ENCODE measurements at places on chromosomes 16 and 17. TPM values are rescaled to one million over a fixed set of nuclear protein-coding genes. Genes with fewer than 3 reads are reported as not detected.

- no peak for DNase-seq
These were observed 76.7 kb upstream of the CBX4 start for GRCh38 chr17:79915850-79916430.

DNA sequence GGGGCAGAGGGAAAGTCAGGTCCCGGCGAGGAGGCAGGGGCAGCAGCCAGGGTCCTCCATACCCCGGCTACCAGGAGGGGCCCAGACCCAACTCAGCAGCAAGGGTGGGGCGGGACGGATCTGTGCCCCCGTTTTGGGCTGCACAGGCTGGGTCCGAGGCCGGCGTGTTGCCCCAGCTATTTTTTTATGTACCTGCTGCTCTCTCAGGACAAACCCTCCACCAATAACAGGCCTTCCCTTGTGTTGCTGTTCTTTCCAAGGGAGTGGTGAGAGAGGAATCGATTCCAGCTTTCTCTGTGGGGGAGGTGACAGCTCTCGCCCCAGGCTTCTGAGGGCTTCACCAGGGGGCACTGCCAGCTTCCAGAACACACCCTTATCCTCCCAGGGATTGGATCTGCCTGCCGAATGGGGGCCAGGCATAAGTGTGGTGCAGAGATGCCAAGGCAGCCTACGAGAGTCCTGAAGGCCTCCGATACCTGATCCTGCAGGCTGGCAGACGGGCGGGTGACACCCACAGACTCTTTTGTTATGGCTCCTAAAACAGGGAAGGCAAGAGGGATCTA lies 22.3 kb downstream of the RTN4RL1 start:
- no peak for DNase-seq

ATP2C2 gene
- total RNA-seq = under 0.01 TPM

- no peak for DNase-seq
These were observed 79.0 kb upstream of the CDC42EP4 start for GRCh38 chr17:73390851-73391250.

- DNase-seq = no peak
These were observed 8.3 kb downstream of the SNRNP25 start for GRCh38 chr16:61879-62281.

- DNase-seq = no peak
These were observed 1.7 kb downstream of the SMARCD2 start for GRCh38 chr17:63840591-63841349.

UTS2R gene
- not detected for total RNA-seq

DNA sequence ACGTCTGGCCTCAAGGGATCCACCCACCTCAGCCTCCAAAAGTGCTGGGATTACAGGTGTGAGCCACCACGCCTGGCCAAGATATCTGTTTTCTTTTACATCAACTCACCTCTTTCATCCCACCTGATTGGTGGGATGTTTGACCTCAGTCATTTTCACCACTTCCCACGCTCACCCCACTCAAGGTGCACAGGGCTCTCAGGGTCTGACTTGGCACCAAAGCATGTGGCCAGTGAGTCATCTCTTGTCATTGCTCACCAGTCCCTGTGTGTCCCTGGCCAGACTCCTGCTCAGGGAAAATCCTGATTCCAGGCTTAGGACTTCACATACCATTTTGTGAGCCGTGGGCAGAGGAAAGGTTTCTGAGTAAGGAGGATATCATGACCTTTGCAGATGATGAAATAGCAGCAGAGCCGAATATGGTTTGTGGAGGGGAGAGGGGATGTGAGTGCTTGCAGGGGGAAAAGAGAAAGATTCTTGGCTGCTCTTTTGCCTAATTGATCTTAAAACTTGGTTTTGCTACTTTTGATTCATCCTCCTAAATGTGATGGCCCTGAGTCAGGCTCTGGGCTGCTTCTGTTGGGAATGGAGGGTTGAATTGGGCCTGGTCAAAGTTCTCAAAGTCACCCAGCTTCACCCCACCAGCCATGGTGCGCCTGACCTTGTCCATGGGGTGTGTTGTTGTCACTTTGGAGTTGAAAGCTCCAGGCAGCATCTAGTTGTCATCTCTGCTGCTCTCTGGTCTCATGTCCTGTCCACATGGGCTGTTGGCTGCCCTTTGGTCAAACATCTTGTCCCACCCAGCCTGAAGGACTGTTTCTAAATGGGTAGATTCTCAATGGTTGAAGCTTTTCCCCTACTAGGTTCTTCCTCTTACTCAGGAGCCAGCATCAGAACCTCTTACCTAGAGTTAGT lies 6.0 kb upstream of the KCNH6 start:
- DNase-seq = no peak

DNA sequence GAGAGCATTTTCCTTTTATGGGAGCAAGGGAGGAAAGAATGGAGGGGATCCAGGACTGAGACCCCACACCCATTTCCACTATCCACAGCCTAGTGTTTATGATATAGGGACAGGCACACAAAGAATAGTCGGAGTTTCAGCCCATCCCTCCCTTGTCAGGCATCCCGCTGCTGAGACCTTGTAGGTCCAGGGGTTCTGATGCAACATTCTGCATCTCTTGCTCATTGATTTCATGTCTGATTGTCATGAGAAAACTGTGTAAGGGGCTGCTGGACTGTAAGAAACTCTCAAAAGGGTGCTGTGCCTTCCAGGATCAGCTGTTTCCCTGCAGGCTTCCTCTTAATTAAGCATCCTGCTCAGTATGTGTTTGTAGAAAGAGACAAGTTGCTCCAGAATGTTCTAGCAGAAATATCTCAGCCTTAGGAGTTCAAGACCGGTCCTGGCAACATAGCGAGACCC lies 5.3 kb upstream of the POLR3E start:
- no peak for DNase-seq

GDPD1 gene
- 8.9 TPM for total RNA-seq

ATMIN gene
- 21.5 TPM for total RNA-seq

DNA sequence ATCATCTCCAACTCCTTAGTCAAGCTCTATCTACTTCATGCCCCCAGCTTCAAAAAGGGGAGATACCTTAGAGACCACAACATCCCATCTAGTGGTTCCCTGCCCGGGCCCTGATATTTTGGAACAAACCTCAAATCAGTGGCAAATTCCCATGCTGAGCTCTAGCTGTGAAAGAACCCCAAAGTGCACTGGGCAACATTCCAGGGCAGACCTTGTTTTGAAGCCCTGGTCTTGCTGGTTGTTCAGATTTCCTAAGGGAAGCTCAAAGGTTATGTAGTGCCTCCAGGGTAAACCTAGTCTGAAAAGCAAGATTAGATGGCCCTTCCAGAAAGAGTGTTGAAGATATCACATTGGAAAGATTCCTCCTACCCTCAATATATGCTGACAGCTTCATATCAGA lies 16.3 kb downstream of the FAM117A start:
- no peak for DNase-seq

GRCh38 chr17:36645422-36645821 lies 44.0 kb downstream of the MRM1 start:
- no peak for DNase-seq

GRCh38 chr17:36527621-36528250 lies 6.9 kb downstream of the MYO19 start:
- DNase-seq = no peak

DNA sequence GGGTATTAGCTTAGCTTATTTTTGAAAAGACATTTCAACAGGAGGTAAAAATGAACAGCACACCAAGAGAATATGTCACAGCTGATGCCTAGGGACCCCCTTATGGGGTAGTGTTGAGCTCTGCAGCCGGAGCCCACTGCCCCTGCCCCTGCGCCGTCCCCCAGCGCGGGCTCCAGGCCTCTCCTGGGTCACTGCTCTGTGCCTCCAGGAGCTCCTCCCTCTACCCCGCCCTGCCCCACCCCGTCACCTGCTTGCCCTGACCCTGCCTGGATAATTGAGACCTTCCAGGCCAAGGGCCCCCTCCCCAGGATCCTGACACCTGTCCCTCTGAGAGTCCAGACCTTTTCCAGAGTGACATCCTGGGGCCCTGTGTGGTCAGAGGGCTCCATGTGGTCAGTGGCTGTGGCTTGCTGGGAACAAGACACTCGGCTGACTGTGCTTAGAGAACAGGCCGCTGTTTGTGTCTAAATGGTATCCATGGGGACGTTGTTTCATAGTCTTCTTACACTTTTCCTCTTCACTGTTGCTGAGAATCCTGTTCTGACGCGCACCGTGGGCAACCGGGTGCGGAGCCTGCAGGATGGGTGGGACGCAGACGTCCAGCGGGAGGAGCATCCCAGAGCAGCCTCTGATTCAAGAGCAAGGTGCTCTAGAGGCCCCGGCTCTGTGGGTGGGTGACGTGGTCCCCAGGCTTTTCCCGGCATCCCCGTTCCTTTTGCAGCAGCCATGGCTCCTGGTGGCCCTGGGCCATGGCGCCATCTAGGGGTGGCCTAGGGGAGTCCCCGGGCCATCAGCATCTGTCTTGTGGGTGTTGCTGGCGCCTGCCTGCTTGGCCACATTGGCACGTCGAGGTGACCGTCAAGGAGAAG lies 20.0 kb upstream of the WFIKKN1 start:
- peak; percentile 37 for DNase-seq

SEBOX gene
- total RNA-seq = not detected

DNA sequence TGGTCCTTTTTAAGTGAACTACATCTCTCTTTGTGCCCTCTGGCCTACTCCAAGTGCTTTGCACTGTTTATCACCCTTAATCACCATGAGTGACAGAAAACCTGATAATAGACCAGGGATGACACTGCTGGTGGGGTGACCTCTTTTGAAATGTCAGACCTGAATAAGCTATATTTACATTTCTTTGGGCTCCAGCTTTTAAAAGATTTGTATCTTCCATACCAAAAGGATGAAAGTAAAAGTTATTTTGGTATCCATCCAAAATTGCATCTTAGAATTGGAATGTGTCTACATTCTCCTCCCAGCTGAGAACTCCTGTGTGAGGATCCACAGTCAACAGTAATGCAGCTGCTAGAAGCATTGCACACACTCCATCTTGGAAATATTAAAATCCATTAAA lies 370.0 kb downstream of the CDH11 start:
- DNase-seq = no peak

GRCh38 chr16:8673611-8674412 lies 605 bp upstream of the ABAT start:
- DNase-seq = peak; percentile 17

DNA sequence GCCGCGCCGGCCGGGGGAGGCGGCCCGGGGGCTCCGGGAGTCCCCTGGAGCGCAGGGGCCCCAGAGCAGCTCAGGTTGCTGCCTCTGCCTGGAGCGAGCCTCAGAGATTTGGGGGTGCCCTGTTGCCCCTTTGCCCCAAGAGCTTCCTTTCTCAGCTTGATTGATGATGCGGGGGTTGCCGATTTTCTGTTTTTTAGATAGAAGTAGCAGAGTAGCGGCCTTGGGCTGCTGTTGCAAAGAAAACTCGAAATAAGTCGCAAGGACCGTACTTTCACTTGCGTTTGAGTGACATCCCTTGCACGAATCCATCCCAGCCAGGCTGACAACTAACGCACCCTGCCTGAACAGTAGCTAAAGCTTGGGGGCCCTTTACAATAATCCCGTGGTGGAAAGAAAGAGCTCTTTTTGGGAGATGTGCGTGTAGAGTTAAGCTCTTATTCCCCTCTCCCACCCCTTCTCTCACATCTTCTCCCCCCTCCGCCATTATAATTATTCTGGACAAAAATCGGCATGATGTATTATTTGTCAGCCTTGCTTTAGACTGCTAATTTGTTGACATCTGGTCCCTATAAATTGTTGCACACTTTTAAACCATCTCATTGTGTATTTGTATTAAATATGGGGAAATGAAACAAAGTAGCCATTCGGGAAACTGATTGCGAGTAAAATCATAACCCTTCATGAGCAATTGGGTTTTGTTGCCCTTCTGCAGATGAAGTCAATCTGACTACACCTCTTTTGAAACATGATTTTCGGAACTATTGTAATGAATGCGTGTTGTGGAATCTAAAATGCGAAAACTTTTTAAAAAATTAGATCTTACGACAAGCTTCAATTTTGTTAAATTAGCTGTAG lies 873 bp downstream of the USP10 start:
- DNase-seq = peak; percentile 23

PIRT gene
- not detected for total RNA-seq

PLEKHM1 gene
- 33.9 TPM for total RNA-seq

C1QTNF8 gene
- not detected for total RNA-seq

ABI3 gene
- 0.54 TPM for total RNA-seq

CSH2 gene
- total RNA-seq = not detected

DNA sequence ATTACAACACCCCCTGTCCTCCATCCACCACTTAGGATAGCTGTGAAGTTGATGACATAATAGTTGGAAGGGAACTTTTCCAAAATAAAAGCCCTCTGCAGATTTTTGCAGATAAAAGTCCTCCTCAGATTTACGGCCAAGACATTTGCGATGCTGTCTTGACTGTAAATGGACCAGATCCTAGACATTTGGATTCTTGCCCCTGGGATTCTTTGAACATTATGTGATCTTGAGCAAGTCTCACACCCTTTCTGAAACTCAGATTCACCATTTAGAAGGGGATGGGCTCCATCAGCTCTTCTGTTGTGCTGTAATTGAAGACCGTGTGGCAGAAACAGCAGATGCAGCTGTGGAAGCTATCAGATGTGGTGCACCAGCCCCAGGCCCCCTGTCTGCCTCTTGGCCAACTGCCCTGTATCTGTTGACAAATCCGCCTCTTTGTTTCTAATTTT lies 153.9 kb upstream of the CACNG3 start:
- no peak for DNase-seq

PDILT gene
- not detected for total RNA-seq

- DNase-seq = no peak
These were observed 28.1 kb upstream of the NFAT5 start for GRCh38 chr16:69537706-69538080.

GRCh38 chr16:65196420-65197075 lies 74.7 kb upstream of the CDH11 start:
- DNase-seq = no peak

- DNase-seq = no peak
These were observed 138.1 kb downstream of the ASIC2 start for GRCh38 chr17:33154869-33155455.

CCL1 gene
- total RNA-seq = not detected
